ENCODE measurements at places on chromosomes 2 and 18.
A peak's percentile ranks its signal among the peaks of the same experiment; 100 is the strongest.

DNA sequence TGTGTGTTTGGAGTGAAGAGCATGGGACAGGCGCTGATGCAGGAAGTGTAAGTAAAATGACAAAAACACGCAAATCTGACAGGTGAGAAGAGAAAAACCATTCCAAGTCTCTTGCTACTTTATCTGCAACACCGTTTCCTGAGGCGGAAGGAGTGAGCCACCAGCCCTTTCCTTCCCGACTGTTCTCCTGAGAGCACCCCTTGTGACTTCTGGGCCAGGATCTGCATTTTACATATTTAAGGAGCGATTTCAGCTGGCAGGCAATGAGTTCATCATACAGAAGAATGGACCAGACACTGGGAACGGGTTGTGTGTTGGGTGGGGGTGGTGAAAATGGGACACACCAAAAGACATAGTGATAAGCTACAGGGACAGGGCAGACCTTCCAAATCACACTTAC, 277.3 kb downstream of the TGIF1 start:
- no peak for DNase-seq

DNA sequence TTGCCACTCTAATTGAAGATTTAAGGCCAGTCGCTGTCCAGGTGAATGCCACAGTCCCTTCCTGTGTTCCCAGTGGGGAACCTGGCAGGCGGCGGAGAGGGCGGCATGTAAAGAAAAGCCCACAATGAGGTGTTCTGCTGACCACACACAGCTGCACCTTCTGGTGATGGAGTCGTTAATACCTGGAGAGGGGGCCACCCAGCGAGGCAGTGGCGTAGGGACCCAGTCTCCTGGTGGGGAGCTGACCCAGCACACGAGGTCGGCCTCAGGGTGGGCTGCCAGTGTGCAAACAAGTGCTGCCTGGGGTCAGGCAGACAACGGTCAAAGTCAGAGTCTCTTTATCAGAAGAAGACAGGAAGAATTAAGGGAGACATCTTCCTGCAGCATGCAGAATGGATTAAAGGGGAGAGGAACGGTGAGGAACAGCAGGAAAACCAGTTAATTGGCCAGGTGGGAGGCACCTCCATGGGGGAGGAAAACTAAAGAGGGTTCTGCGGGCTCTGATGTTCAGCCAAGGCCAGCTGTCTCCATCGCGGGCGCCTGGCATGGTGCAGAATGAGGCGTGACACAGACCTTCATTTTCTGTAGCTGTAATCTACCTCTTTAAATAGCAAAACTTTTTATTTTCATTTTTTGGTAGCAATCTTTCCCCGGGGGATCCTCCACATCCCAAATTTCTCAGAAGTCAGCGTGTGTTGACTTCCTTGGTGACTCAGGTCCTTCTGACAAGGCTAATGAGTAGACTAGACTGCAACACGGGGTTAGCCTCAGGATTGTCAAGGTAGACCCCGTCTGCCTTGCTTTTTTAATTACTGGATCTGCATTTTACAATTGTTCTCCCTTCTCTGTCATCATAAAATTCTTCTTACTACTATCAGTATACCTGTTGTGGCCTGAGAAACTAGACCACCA, 78.3 kb downstream of the SMAD7 start:
- no peak for DNase-seq

DNA sequence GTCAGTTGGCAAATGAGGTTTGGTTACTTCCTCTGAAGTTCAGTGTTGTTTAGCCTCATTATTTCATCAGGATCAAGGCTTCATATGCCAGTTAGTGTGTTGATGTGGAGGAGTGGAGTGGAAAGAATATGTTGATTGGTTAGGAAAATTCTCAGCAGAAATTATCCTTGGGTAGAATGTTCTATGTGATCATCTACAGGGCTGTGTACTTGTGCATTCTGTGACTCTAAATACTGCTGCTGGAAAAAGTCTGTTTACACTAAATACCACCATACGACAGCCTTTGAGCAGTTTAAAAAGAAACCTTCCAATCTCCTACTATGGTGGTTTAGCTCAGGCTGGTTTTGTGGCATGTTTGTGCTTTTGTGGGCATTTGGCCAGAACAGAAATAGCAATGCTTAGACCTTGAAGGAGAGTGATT, 25.8 kb downstream of the CAB39 start:
- DNase-seq = no peak

DNA sequence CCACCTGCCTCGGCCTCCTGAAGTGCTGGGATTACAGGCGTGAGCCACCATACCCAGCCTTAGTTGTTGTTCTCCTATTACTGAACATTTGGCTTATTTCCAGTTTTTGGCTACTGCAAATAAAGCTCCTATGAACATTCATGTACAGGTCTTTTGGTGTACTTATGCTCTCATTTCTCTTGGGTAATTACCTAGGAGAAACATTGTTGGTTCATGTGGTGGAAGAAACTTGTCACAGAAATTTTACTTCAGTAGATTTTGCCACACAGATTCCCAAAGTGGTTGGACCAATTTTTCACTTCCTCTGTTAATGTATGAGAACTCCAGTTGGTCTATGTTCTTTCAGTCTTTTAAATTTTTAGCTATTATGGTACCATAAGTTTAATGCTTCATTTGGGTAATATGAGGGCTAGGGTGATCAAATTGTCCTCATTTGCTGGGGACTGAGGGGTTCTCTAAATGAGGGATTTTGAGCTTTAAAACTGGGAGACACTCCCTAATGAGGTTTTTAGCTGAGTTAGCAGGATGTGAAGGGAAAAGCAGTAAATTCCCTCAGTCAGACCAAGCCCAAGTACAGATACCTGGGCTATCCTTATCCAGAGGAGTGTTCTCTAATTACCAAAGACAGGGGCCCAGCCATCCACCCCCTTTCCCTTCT, 33.9 kb downstream of the MTA3 start:
- DNase-seq = no peak

DNA sequence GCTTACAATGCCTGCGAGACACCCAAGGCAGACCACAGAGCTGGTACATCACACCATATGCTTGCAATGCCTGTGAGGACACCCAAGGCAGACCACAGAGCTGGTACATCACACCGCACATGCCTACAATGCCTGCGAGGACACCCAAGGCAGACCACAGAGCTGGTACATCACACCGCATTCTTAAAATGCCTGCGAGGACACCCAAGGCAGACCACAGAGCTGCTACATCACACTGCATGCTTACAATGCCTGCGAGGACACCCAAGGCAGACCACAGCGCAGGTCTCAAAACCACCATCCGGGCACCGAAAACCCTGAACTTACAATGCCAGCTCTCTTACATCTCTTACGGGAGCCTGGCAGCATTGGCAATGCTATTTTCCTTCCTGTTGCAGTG, 799.6 kb downstream of the GALR1 start:
- DNase-seq = no peak

DNA sequence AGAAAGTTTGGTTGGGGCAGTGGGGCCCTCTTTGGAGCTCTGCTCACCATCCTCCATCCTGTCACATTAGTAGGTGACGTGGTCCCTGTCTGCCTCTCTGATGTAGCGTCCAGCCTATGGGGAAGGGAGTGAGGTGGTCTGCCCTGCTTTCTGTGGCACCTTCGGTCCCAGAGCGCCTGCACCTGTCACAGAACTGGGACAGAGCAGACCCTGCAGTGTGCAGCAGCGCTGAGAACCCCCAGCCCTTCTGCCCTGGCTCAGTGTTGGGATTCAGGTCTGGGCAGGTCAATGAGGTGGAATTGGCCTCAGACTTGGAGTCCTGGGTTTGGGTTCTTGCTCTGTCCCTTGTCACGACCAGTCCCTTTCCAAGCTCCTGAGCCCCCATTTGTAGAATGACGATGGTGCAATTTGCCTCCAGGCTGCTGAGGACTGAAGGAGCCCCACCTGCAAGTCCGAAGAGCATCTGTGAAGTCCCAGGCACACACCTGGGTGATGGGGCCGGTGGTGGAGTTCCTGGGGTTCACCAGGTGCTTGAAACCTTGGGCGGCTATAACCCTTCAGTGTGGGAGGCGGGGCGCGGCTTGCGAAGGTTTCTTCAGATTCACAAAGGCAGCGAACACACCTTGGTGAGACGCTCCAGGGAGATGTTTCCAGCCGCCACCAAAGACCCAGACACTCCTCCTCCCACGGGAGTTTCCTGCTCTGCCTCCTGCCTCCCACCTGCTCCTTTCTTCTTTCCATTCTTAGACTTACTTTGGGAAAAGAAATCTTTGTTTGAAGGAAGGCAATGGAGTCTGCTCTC, 265.4 kb upstream of the HDAC4 start:
- no peak for DNase-seq

GRCh38 chr18:55510809-55511208, 77.2 kb downstream of the TCF4 start:
- DNase-seq = no peak

- no peak for DNase-seq
These were observed 343.1 kb upstream of the SLC39A10 start for GRCh38 chr2:195313962-195314361.

DNA sequence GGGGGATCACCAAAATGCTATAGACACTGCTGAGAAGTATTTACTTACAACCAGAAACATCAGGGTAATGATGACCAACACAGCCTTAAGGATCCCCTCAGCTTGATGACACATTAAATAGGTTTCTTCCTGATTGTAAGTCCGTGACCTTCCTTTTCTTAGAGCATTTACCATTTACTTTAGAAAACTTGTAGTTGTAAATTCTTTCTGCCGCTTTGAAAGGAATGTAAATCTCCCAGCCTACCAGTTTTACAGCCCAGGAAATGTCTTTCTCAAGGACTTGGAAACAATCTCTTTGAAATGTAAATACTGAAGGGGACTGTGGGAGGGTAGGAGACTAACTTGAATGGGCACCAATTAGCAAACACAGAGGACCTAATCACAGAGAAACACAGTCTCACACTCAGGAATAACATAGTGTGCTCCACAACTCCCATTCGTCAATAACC, 278.6 kb downstream of the DSC3 start:
- DNase-seq = peak; percentile 45

- DNase-seq = no peak
These were observed 61.8 kb upstream of the GPR45 start for GRCh38 chr2:105179469-105180372.

GRCh38 chr2:113079131-113079530, 11.4 kb downstream of the IL1F10 start:
- no peak for DNase-seq

DNA sequence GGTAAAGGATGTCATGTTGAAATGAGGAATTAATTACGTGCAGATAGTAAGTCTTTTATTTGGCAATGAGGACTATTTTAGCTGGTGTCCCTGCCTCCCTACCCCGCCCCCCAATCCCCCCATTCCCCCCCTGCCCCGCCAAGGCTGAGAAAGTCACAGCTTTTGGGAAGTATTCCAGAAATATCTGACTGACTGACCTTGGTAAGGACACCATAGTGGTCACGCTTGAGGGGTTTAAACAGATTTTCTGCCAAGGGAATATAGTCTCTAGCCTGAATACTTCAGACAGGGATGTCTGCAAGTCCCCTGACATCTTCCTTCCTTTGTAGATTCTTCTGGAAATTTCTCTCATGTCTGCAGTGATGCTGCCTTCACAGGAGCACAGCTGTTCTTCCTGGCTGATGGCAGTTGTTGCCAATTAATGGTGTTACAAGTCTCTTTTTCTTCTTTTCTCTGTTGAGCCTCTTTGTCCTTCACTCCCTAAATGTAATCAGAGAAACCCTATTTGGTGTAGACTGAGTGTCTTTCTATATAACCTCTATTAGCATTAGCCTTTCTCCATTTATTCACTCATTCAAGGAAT, 53.7 kb upstream of the MGAT5 start:
- no peak for DNase-seq

- DNase-seq = no peak
These were observed 103.2 kb downstream of the ZNF521 start for GRCh38 chr18:25248755-25249154.

DNA sequence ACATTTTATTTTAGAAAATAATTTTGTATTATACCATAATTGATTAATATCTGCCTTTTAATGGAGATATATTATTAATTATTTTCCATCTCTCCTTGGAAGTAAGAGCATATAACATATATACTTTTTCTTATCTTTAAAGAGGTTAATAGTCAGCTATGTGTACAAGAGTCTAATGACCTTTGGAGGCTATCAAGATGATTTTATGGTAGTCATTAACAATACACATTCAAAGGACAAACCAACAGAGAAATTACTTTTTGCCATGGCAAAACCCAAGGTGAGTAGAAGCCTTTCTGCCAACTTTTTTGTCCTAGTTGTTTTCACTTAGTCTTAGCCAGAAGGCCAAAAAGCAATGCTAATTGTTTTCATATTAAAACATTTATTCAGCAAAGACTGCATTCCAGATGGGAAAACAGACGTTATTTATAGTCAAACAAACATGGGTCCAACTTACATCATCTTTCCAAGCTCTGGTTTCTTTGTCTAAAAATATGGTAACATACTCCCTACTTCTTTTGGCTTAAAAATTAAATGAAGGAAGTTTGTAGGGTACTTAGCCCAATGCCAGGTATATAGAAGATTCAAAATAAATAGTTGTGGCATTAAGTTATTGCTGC, 9.6 kb upstream of the DYNC2LI1 start:
- no peak for DNase-seq

DNA sequence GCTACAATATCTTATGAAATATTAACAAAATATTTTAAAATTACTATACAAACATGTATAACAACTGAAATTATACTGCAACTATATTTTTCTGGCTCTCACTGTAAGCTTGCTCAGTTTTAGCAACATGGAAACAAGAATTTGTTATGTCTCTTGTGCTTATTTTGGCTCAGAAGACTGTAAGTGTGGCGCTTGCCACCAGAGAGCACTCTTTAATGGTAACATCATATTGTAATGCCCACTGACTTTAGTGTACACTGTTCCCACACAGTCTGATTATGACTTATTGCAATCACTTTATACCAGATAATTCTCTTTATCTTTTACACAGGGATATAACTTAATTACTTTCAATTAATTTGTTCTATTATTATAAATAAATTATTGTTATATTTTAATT, 1500.6 kb upstream of the TMEFF2 start:
- DNase-seq = no peak

DNA sequence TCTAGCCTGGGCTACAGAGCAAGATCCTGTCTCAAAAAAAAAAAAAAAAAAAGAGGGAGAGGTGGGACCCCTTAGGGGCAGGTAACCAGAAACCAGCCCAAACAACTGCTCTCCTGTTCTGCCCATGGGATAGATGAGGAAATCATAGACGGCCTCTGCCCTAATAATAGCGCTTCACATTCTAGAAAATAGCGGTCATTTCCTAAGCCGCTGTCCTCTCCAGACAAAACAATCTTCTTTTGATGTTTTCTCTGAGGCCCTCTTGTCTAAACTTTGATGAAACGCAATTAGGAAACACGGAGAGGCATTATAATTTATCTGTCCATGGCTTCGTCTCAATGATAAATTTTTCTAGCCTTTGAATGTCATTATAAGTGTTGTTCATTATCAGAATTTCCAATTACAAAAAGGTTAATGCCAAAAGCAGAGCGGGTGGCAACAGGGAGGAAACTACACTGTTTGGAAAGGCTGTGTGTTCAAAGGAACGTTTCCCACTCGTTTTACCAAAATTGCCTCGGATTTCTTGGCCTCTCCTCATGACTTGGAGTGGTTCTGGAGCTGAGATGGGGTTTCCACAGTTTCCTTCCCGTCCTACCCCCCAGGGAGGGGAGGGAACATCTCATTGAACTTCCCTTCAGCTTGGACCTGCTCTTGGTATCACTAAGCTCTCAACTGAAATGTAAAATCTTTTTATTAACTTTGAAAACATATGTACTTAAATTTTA, 151.6 kb upstream of the ZNF236 start:
- no peak for DNase-seq

GRCh38 chr2:26184121-26184520, 11.2 kb downstream of the GAREM2 start:
- no peak for DNase-seq

GRCh38 chr2:240601061-240601830, 14.7 kb downstream of the CAPN10 start:
- no peak for DNase-seq
